ENCODE measurements at places on chromosomes 6 and 20.

DNA sequence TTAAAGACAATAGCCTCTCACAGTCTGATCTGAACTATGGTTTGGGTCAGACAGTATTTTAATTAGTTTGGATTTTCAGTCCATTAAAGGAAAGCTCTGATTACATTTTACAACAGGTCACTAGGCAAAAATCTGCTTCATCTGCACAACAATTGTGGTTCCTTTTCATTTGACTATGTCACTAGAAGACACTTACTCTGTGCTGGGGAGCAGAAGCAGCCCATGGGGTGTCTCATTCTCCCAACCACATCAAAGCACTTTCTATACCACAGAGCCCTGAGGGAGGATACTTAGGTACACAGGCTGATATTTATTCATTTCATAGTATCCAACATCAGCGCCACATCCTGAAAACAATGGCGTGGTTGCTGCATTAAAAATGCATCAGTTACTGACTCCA lies 36.6 kb upstream of the HDAC2 start:
- DNase-seq, result no peak

DNA sequence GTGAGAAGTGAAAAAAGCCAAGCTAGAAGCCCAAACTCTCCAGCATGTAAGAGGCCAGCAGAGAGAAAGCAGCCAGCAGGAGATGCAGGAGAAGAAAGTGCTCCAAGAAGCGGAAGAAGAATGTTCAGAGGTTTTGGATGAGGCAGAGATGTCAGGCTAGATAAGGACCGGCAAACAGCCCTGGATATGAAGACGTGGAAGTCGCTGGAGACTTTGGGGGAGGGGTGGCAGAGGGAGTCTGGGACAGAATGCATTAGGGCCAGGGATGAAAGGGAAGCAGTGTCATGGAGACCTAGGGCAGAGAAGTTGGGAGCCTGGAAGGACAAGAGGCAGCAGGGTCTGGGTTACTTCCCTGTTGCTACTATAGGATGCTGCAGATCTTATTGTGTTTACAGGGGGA lies 5.3 kb upstream of the SCUBE3 start:
- no peak for DNase-seq

GRCh38 chr6:125519367-125519766 lies 217.6 kb upstream of the HDDC2 start:
- DNase-seq, result no peak

DNA sequence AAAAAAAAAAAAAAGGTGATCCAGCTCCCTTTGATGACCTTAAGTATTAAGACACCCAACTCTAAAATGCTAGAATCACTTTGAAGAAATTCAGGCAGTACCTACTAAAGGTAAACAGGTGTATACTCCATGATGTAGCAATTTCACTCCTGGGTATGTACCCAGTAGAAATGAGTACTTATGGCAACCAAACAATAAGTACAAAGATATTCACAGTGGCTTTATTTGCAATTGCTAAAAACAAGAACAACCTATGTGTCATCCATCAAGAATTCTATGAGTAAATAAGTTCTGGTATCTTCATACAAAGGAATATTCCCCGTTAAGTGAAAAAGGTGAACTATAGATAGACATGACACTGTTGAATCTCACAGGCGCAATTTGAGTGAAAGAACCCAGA lies 29.4 kb downstream of the MDGA1 start:
- DNase-seq, result no peak

DNA sequence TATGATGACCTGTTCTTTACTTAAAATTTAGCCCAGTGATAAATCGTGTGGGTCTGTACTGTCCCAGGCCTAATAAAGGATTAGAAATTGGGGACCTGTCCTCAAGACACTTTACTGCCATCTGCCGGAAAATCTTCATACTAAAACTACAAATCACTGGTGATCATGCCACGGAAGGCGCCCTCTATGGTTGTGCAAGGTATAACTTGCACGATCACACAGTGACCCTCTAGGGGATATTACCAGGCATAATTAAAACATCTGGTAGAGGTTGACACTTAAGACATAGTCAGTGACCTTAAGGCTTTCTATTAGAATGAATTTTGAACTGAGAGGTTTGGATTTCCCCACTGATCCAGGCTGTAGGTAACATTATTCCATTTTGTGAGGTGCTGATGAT lies 172.6 kb downstream of the BMP2 start:
- DNase-seq, result peak; percentile 48

GRCh38 chr20:18728870-18729224 lies 84.7 kb upstream of the SCP2D1 start:
- no peak for DNase-seq

DNA sequence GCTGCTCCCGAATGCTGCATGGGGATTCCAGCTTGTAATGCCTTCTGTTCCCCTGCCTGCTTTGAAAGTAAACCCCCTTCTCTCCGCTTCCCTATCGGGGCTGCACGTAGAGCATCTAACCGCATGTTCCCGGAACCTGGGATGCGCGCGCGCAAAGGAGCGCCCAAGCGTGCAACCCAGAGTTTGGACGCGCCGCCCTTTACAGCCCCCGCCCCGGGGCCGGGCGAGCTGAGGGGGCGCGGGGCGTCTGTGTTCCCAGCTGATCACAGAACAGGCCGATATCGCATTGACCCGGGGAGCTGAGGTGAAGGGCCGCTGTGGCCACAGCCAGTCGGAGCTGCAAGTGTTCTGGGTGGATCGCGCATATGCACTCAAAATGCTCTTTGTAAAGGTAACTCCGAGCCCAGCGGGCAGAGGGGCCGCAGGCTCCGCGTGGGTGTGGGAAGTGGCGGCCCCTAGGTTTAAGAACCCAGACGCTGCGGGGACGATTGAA lies 1.4 kb downstream of the LAMP5 start:
- DNase-seq, result no peak

DNA sequence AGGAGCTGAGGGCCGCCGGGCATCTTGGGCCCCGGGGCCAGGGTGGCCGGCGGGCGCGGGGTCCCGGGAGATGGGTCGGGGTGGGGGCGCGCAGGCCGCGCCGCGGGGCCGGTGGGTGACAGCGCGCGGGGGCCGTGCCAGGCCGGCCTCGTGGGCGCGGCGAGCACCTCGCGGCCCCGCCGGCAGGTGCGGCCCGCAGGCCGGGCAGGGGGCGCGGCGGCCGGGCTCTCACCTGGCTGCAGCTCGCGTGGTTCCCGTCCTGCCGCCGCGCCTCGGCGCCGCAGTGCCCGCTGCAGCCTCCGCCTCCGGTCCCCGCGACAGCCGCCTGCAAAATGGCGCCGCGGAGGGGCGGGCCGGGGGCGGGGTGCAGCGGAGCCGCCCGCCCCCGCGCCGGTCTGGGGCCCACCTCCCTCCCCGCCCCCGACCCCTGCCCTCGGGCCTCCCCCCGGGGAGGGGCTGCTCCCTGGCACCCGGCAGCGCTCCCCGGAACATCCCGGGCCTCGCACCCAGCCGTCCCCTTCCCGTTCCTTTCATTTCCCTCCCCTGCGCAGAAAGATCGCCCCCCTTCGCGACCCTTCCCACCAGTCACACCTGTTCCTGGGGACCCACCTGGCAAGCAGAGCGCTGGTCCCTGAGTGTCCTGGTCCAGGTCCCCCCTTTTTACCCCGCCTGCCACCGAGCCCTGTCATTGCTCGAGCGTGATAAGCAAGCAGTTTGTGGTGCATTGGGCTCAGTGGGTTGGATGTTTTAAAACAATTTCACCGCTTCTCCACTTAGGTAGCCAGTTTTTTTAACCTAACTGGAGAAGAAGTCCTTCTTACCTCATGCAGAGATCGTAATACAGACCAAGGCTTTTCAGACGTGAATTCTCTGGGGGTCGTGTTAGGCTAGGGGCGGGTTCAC lies at the start of gene SLC23A2:
TSS of gene SLC23A2 (minus strand) at position 337 of the 903 bp plus-strand sequence. CDS start 68,948 bp downstream, outside the sequence.
- peak; percentile 91 for DNase-seq

GRCh38 chr6:104558746-104559145 lies 301.0 kb downstream of the HACE1 start:
- DNase-seq, result no peak

GRCh38 chr6:157879873-157880254 lies 56.8 kb downstream of the SNX9 start:
- peak; percentile 45 for DNase-seq

GRCh38 chr6:82364087-82365015 lies 734 bp downstream of the TPBG start:
- peak; percentile 64 for DNase-seq

DNA sequence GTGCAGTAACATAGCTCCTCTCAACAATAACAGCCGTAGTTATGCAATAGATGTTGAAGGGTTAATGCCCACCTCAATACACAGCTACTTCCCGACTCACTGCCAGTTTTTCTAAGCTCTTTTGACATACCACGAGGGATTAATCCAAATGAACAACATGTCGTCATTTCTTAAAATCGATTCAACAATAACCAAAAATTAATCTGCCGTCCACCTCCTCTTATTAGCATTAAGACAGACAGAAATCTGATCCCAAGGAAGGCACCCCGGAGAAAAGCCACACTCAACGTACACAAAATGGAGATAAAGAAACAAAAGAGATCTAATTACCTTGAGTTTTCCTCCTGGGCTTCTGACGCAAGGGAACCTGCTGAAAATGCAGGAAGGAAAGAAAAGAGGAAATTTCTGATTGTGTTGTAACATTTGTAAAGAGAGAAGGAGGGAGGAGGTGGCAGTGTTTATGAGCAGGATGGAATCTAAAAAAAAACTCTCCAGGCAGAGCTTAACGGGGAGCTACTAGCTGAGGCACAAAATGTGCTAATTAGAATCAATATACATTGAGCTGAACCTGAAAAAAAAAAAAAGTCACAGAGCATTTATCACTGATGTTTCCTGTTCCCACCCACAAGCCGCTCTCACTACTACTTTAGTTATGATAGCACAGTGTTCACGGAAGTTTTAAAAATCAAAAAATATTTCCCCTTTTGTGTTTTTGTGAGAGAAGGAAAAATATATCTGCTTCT lies 109.3 kb downstream of the IPCEF1 start:
- DNase-seq, result no peak

Measured in D341Med (cell line).